ENCODE measurements at places on chromosomes 16 and 17.
A peak's percentile ranks its signal among the peaks of the same experiment; 100 is the strongest.

- DNase-seq: no peak
These were observed 197.7 kb upstream of the NOG start for GRCh38 chr17:56395787-56396186.

GRCh38 chr17:28745786-28746411, 2.1 kb downstream of the TRAF4 start:
- DNase-seq: no peak

- DNase-seq: peak; percentile 58
These were observed 64.1 kb downstream of the PLD6 start for GRCh38 chr17:17141860-17142552.

DNA sequence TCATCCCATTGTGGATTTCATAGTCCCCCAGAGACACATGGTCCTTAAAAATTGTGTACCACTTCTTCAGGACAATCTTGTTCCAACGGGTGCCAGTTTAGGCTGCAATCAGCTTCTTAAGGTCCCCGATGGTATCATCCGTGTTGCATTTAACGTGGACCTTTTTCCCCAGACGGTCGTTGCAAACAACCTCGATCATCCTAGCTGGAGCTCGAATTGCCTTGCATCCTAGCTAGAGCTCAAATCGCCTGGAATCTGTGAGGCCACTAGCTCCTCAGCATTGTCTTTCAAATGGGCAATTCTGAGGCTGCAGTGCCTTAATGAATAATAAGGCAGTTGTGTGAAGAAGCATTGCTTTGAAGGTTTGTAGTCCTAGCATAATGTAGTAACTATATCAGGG, 37.7 kb upstream of the RHBDL3 start:
- no peak for DNase-seq

DNA sequence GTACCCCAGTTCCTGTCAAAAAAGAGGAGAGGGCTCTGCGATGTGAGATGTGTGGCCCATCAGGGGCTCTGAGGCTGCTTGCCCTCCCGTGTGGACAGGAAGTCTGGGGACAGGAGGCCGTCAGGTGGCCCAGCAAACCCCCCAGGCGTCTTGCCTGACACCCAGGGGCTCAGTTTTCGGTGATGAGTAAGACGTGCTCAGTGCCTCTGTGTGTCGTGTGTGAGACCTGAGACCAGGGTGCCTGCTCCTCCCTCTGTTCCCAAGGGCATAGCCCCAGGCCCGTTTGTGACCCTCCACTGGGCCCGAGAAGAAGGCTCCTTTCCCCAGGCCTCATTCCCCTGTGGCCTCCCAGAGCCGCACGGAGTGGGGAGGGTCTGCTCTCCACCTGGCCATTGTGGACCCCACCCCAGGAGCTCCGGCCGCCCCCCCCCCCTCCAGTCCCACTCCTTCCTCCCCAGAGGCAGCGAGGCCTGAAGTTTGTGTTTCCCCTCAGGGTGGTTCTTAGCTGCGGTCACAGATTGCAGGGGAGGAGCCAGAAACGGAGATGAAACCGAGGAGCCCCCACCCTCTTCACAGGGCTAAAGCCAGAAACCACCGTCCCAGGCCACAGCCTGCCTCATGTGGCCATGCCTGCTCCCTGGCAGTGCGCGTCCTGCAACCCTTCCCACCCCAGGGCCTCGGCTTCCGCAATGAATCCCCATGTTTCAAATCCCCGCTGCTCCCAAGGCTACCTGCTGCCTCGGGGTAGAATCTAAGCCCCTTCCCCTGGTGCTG, 4.9 kb upstream of the ACTG1 start:
- DNase-seq: no peak

GRCh38 chr16:85401370-85401916, 211.7 kb upstream of the GSE1 start:
- DNase-seq: no peak

GRCh38 chr17:64491034-64491860, 5.6 kb downstream of the POLG2 start:
- peak; percentile 69 for DNase-seq

GRCh38 chr16:79018650-79019429, 581.7 kb downstream of the MAF start:
- DNase-seq: no peak

DNA sequence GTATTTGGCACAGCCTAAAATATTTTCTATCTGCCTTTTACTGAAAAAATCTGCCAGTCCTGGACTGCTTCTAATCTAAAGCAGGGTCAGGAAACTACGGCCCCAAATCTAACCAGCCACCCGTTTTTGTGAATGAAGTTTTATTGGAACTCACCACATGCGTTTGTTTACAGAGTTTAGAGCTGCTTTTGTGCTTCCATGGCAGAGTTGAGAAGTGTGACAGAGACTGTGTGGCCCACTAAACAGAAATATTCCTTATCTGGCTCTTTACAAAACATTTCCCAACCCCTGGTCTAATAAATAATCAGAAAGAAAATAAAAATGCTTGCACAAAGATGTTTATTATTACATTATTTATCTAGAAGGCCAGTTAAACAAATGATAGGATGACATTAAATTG, 110.2 kb downstream of the COPRS start:
- DNase-seq: no peak
